ENCODE measurements at places on chromosomes 5 and 9.

GRCh38 chr9:107976767-107977166 is 487.2 kb upstream of the KLF4 start:
- H3K36me3 ChIP-seq: no peaks in the 10 kb centered on the region
- no peaks in the 10 kb centered on the region for H3K4me1 ChIP-seq
- no peak overlapping the region for H3K4me3 ChIP-seq
- H3K27me3 ChIP-seq: no peaks in the 10 kb centered on the region
- no peak for DNase-seq

DNA sequence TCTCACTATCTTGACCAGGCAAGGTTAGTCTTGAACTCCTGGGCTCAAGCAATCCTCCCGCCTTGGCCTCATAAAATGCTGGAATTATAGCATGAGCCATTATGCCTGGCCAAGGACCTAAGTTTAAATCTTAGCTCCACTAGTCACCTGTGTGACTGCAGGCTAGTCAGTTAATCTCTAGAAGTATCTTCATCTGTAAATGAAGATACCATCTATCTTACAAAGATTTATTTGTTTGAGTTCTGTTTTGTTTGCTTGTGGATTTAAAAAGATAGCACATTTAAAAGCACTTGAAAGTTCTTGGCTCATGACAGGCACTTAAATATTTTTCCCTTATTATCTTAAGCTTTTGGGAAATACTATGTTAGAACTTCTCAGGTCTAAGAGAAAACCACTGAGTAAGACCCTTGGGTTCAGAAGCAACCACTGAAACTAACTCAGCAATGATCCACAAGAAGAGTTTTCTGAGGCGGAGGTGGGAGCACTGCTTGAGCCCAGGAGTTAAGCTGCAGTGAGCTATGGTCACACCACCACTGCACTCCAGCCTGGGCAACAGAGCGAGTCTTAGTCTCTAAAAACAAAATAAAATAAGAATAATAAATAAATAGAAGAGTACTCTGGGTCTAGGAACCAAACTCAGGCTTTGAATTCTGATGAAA is 19.1 kb downstream of the TMEM245 start:
- DNase-seq: no peak
- peaks cover 39% of the 10 kb centered on the region for H3K36me3 ChIP-seq
- peak overlapping the region; percentile 64 for H3K27ac ChIP-seq

- H3K36me3 ChIP-seq: no peaks in the 10 kb centered on the region
- no peaks in the 10 kb centered on the region for H3K27me3 ChIP-seq
- no peak overlapping the region for H3K27ac ChIP-seq
- DNase-seq: no peak
- H3K4me1 ChIP-seq: no peaks in the 10 kb centered on the region
- H3K4me3 ChIP-seq: no peak overlapping the region
Measured at GRCh38 chr9:80028501-80028900, 456.7 kb downstream of the TLE4 start.

DNA sequence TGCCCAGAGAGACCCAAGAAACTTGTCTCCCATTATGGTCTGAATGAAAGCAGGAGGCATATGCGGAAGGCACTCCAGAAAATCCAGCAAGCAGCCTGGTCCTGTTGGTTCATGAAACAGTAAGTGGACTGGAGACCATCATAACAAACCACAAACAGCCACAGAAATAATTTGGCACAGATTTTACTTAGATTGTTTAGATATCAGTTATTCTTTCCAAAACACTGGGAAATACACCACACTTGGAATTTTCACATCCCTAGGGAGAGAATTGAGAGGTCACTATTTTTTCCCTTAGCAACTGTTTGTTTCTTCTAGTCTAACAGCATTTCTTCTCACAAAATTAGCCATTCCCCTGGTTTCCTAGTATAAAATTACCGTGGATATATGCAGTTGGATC is 300.8 kb downstream of the OSTF1 start:
- H3K27ac ChIP-seq: no peak overlapping the region
- peaks cover 3% of the 10 kb centered on the region for H3K27me3 ChIP-seq

GRCh38 chr9:135085830-135086546 is 1.5 kb upstream of the OLFM1 start:
- no peak overlapping the region for H3K27ac ChIP-seq
- no peaks in the 10 kb centered on the region for H3K4me1 ChIP-seq
- no peaks in the 10 kb centered on the region for H3K36me3 ChIP-seq
- DNase-seq: no peak

- DNase-seq: no peak
- peaks cover 89% of the 10 kb centered on the region for H3K36me3 ChIP-seq
- H3K4me1 ChIP-seq: no peaks in the 10 kb centered on the region
- H3K27ac ChIP-seq: no peak overlapping the region
- no peak overlapping the region for H3K4me3 ChIP-seq
Measured at GRCh38 chr5:31511305-31511704, 20.6 kb downstream of the DROSHA start.
